ENCODE measurements at places on chromosomes 1 and 21.
A peak's percentile ranks its signal among the peaks of the same experiment; 100 is the strongest.

DNA sequence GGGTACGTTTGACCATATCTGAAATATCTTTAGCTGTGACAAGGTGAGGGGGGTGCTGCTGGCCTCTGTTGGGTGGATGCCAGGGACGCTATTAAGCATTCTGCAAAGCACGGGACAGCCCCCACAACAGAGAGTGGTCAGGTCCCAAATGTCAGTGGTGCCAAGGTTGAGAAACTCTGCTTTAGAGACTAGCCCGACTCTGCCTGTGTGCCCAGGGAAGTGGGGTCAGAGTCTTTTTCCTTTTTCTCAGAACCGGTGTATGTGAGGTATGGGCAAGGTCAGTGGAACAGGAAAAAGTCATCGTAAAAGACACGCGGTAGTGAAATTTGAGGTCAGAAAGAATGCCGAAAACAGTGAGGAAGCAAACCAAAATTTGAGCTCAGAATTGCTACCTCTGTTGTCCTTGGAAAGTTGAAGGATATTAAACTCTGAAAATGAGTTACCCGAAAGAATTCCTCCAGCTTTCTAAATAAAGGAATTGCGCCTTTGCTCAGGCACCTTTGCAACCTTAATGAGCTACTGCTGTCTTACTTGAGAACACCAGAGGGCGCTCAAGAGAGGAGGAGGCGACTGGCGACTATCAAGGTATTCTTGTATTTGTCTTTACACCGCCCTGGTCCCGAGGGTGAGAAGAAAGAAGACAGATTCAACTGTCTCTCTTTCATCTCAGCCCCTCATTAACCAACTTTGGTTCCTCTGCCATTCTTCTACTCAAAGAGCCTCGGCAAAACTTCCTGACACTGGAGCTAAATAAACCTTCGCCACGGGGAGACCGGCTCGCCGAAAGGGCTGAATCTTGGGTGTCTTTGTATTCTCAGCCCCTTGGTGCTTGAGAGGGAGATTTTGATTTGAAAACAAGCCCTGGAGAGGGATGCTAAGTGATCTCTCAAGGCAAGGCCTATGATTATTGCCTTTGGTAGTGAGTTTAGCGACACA, 85.4 kb upstream of the OLIG2 start:
- DNase-seq, result peak; percentile 22

DNA sequence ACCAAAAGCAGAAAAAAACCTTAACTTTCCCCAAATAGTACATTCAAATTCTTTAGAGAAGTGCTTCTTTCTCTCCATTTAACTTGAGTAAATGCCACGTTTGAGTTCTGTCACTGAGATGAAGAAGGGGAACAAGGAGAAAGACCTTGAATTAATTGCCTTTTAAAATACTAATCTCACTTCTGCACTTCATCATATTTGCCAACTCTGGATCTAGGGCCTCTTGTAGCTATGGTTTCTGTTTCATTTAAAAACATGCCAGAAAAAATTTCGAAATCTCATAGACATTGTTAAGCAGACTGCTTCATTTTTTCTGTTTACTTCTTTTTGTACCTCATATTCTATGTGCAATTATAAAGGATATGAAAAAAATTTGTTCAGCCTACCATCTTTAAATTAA, 24.6 kb downstream of the MIXL1 start:
- no peak for DNase-seq

- no peak for DNase-seq
These were observed 148.1 kb downstream of the NRIP1 start for GRCh38 chr21:14916676-14917141.

DNA sequence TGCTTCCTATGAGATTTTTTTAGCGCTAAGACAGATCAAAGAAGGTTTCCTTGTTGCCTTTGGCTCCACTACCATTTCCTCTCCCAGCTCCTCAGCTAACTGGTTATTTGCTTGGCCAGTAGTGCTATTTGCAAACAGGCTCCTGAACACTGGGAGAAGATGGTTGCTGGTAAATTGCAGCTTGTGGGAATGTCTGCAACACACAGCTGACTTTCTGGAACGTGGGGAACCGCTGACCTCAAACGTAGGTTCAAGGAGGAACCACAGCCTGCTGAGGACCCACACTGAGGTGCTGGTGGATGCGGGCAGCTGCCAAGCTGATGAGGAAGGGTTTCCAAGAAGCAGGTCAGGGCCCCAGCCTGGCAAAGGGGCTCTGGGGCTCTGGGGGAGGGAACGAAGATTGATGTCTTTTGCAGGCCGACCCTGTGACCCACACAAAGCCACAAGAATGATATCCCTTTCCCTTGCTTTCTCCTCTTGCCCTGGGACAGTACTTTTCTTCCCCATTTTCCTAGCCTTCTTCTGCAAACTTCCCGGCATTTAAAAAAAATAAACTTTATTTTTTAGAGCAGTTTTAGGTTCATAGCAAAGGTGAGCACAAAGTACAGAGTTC, 24.8 kb downstream of the GNG4 start:
- no peak for DNase-seq

- no peak for DNase-seq
These were observed 98.5 kb upstream of the POGK start for GRCh38 chr1:166740668-166741276.

- no peak for DNase-seq
These were observed 44.4 kb downstream of the COL11A1 start for GRCh38 chr1:103063921-103064320.

- DNase-seq, result no peak
These were observed 315.4 kb downstream of the MATN1 start for GRCh38 chr1:30407865-30408580.

GRCh38 chr1:114135786-114136185, 17.9 kb downstream of the SYT6 start:
- no peak for DNase-seq

DNA sequence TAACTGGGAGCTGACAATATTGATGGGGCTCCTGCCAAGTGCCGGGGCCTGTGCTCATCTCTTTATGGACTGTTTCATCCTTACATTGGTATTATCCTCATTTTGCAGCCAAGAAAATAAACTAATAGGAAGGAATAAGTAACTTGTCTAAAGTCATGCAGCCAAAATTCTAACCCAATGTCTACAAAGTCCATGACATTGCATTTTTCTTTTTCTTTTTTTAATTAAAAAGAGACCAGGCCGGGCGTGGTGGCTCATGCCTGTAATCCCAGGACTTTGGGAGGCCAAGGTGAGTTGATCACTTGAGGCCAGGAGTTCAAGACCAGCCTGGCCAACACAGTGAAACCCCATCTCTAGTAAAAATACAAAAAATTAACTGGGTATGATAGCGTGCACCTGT, 18.8 kb downstream of the DEGS1 start:
- no peak for DNase-seq

DNA sequence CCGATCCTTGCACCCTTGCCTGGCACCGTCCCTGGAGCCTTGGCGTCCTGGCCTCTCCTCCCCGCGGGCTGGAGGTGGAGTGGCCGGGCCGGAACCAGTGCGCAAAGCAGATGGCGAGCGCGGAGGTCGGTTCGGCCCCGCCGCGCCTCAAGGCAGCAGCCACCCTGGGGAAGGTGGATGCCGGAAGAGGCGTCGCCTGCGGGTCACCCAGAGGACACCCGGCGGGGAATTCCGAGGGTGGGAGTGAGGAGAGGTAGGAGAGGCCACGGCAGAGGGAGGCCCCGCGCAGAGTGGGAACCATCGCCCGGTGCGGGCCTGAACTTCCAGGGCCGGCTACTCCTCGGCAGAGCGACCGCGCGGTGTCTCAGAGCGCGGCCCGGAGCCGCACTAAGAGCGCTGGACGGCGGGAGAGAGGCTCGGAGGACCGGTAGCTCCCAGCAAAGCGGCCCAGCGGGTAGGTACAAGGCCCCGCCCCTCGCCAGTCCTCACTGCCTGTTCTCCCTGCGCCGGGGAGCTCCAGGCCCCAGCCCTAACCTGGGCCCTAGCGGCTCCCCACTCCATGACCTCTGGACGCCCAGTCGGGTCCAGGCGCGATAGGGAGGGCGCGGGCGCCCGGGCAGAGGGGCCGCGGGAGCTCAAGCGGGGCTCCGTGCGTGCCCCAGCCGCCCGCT, at the start of gene RNF207:
Gene RNF207 (plus strand): TSS at position 271 of the 671 bp plus-strand sequence. CDS start 417 bp downstream, outside the sequence.
- no peak for DNase-seq

DNA sequence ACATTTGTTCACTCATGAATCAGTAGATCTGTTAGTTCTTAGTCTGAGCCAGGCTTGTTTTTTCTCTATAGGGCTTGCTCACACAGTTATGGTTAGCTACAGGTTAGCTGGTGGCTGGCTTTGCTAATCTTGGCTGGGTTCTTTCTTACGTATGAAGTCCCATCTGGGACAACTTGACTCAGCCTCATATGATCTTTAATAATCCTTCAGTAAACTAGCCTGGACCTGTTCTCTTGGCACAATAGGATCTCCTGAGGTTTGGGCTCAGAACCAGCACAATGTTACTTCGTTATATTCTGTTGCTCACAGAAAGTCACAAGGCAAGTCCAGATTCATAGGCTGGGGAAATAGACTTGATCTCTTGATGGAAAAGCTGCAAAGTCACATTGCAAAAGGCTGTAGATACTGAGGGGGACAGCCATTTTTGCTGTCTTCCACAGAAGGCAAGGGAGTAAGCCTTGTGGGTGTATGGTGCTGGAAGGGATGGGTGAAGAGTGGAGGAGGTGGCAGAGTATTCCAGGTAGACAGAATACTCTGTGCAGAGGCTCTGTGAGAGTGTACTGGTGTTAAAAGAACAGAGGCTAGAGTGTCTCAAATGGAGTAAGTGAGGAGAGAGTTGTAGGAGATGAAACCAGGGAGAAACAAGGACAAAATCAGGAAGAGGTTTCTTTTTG, 24.4 kb downstream of the EFCAB7 start:
- no peak for DNase-seq

DNA sequence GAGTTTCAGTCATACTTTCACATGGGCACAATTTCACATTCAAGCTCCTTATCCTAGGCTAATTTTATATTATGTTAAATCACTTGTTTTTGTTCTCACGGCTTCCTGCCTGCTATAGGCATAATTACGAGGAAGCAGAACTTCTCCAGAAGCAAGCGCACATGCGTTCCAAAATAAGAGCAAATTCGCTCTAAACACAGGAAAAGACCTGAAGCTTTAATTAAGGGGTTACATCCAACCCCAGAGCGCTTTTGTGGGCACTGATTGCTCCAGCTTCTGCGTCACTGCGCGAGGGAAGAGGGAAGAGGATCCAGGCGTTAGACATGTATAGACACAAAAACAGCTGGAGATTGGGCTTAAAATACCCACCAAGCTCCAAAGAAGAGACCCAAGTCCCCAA, at the start of gene CORT:
Gene CORT (plus strand): TSS at position 281 of the 400 bp plus-strand sequence. CDS start 193 bp downstream, outside the sequence.
- no peak for DNase-seq

GRCh38 chr1:6473974-6474814, 8.2 kb upstream of the TNFRSF25 start:
- no peak for DNase-seq

DNA sequence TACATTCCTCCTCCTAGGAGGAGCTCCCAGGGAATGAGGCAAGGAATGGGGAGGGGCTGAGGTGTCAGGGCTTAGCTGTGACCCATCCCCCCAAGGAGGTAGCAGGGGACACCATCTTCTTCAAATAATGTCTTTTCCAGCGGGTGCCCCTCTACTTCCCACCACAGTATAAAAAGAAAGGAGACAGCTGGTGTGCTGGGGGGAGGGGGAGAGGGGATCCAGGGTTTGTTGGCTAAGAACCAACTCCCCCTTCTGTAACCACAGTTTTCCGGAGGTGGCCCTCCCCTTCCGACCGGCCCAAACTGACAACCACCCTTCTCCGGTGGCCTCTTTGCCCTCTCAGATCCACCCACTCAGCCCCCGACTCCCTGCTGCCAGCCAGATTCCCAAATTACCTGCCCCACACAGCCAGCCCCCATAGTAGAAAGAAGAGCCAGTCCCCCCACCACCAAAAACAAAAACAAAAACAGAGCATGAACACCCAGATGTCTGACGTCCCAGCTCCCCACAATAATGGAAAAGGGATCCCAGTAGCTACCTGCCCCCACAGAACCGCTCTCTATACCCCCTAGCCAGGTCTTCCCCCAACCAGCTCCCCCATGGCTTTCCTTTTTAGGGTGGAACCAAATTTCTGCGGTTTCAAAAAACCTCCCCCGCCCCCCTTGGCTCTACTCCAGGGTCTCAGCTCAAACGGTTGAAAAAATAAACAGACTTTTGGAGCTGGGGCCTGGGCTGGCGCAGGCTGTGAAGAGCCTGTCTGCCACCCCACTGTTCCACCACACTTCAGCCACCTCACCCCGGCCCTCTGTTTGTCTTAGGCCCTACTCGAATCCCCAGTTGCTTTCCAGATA, 2.1 kb downstream of the ARHGEF2 start:
- peak; percentile 15 for DNase-seq

DNA sequence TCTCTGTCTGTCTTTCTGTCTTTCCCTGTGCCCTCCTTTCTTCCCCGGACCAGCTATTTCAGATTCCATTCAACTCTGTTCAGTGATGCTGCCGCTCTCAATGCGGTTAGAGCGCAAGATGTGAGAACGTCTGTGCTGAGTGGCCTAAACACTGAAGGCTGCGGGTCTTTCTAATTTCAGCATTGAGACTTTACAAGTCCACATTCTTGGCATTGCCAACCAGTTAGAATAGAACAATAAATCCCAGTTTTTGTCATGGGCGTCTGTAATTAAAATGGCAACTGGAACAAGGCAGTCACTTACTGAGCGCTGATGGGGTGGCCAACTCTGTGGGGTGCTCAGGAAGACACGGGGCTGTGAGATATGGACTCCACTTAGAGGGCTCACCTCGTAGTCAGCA, 112.8 kb downstream of the DHRS3 start:
- no peak for DNase-seq

GRCh38 chr1:24562625-24563024, 6.7 kb downstream of the NCMAP start:
- DNase-seq, result no peak

DNA sequence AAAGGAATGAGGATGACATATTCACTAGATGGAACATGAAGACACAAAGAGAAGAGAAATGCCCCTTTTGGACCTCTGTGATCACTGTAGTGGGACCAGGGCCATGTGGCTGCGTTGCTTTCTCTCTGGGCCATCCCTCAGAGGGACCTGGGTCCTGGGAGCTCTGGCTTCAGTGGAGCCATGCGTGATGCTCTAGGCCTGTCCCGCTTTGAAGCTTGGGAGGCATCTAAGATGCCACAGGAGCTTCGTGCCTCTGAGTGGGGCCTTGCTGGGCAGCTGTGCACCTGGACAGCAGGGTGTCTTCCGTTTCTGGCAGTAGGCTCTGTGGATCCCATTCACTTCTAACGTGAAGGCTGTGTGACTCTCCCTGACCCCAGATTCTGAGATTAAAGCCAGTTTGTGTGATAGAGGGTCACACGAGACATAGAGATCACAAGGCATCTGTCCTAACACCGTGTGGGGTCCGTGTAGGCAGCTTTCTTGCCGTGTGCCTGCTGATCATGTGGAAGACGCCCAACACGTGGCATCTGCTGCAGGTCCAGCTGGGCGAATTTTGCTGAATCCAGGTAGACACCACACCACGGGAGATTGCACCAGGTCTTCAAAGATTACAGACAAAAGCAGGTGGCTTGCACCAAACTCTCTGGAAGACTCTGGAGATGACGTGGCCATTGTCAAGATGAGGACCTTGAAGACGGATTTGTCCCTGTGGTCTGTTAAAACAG, 17.2 kb upstream of the PRSS38 start:
- DNase-seq, result no peak
